ENCODE measurements at places on chromosomes 2 and 18.
A peak's percentile ranks its signal among the peaks of the same experiment; 100 is the strongest.

GRCh38 chr2:145020694-145021093 lies 500.8 kb upstream of the ZEB2 start:
- no peak for DNase-seq

DNA sequence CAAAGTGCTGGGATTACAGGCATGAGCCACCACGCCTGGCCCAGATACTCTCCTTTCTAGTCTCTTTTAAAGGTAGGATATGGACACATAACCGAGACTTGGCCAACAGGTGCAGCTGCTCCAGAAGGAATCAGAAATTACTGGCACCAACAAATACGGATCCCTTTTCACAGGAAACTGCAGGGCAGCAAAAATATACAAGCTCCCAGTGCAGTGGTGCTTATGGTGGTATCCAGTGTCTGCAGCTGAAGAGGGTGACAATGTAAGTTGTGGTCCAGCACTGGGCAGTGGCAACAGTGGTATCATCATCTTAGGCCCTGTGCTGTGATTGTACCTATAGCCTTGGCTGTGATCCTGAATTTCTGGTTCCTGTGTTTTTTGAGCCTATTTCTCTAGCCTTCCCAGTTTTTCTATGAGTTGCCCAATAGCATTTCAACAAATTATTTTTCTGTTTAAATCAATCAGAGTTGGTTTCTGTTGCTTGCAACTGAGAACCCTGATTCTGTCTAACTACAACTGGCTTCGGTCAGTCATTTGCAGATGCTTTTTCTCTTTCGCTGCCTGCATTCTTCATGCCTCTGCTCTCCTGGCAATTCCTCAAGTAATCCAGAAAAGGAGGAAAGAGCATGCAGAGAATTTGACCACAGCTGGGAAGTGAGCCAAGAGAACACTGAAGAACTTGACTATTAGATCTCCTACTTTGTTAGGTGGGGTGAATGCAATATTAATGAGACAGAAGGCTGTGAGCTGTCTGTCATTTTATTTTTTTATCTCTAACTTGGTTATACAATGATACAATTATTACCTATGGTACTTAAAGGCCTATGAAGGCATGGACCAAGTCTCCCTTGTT lies 30.8 kb upstream of the EML4 start:
- no peak for DNase-seq

- DNase-seq = peak; percentile 26
Observed at GRCh38 chr2:111121028-111121827, 514 bp downstream of the BCL2L11 start.

DNA sequence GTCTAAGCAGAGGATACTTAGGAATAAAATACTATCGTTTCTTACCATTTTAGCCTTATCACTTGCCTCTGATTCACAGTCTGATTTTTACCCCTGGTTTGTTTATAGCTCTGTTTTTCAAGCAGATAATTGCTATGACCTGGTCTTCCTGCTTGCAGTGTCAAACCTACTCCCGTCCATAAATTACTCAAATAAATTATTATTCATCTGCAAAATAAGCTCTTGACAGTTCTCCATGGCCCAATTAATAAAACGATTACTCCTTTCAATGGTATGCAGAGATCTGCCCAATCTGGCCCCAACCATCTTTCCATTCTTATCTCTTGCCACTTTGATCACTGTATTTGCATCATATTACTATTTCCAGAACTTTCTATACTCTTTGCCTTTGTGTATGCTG lies 354.0 kb downstream of the CCDC85A start:
- no peak for DNase-seq

- DNase-seq = no peak
Observed at GRCh38 chr18:63097178-63097577, 222.4 kb downstream of the BCL2 start.

DNA sequence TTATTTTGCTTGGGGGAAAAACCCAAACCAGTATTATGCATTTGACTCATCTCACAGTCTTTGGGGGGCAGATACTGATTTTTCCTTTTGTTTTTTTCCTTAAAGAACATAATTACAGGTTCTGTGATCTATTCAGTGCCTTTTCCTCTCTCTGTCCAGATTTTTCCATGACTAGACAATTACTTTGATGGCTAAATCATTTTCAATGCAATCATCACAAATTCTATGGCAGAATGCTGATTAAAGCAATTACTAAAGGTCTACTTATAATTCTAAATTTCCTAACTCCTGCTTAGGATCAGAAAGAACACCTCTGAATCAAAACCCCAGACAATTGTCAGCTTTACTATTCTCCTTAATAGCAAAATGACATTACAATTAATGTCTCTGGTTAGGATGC lies 38.8 kb downstream of the POLR1A start:
- DNase-seq = no peak
